ENCODE measurements at places on chromosomes 13 and 19.

DNA sequence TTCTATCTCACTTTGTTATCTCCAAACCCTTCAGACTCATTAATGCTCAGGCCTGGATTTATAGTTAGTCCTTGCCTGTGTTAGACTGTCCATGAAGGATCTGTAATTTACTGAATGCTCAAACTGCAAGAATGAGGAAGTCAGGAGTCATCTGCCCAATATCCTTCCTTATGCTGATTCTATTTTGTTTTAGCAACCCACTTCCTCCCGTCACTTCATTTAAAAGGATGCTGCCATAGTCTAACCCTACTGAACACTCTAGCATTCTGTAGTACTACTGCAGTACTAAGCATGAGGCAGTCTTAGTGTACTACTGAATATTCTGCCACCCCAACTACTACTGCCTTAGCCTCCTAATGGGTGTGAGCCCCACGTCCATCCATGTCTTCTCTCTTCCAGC, 1.5 kb downstream of the FCAR start:
- DNase-seq: no peak

DNA sequence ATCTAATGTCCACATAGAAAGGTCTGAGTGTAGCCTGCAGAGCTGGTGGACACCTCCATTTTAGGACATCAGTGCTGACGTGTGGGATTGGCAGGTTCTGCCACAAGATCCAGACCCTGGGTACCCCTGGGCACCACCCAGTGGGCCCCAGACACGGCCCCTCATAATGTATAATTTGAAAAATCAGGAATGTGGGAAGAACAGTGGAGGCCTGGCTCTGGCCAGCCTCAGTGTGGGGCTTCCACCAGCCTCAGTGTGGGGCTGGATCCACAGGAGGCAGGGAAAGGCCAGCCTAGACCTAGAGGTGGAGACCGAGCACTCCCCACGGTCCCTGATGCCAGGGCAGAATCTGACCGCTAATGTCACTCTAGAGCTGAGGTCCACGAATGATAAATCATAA, 150.7 kb upstream of the SOX1 start:
- no peak for DNase-seq

GRCh38 chr19:32868206-32868950, 1.2 kb downstream of the SLC7A9 start:
- DNase-seq: no peak

- peak; percentile 38 for DNase-seq
Measured at GRCh38 chr13:99829161-99829560, 142.4 kb downstream of the ZIC5 start.

DNA sequence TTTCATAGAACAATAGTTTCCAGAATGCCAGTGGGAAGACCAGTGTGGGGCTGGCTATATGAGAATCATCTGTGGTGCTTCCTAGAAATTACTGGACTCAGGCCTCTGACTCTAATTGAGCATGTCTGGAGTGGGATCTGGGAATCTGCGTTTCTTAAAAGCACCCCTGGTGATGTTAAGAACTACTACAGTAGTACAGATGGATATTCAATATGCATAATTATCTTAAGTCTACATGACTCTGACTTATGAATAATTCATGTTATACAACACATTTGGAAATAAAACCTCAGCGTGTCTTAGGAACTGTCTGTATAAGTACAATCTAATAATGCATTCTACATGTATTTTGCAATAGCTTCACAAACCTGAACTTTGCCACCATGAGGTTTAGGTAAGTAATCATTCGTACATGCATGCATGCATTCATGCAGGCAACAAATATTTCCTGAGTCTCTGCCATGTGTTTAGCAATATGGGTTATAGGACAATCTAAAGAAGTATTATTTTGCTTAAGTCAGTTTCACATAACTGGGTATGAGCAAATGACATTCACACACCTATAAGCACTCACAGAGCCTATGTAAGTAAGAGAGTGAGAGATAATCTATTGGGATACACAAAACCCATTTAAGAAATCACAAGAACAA, 62.0 kb downstream of the EPSTI1 start:
- peak; percentile 53 for DNase-seq

DNA sequence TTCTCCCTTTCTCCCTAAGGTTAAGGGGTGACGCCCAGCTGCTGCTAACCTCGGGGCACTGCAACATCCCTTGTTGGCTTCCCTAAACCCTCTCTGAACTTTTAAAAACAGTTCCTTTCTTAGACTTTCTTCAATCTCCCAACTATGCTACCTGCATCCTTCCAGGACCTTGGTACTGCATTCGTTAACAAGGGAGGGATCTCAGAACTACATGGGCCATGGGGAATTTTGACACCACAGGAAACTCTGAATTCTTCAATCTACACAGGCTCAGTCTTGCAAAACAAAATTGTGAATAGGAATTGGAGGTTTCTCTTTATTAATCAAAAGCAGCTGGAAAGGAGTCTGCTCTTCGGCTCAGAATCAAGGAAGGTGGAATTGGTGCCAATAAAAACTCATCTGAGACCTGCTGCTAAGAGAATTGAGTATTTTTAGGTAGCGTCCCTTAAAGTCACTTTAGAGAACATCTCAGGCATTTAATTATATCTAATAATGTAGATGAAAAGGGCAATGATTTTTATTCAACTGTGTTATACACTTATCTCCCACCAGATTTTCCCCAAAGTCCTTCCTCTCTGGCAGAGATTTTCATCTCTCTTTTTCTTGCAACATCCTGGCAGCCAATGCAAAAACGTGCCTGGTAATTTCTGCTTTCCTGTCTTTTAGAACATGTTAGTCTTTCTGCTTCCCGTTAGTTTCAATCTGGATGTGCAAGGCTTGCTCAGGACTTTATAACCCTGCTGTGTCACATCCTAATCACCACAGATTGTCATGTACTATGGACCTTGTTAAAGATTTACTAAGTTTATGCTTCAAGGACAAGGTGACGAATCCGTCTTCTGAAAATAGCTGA, 69.1 kb upstream of the SLC15A1 start:
- no peak for DNase-seq

DNA sequence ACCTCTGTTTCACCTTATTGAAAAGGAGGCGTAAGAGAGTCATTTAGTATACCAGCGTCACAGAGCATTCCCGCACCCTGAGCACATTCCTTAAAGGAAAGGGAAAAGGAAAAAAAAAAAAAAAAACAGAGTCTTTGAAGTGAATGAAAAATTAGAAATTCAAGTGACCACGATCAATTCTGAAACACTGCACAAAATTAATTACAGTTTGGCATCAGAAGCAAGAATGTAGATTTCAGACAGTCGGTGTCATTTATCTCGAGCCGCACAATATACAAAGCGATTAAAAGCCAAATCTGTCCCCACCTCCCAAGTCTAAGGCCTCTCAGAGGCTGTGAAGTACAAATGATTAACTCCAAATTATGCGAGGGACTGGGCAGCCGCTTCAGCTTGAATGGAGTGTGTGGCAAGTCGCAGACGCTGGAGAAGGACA, 173.7 kb upstream of the ZNF507 start:
- peak; percentile 83 for DNase-seq

- peak; percentile 88 for DNase-seq
Measured at GRCh38 chr19:48398375-48399235, 5.1 kb downstream of the GRIN2D start.

DNA sequence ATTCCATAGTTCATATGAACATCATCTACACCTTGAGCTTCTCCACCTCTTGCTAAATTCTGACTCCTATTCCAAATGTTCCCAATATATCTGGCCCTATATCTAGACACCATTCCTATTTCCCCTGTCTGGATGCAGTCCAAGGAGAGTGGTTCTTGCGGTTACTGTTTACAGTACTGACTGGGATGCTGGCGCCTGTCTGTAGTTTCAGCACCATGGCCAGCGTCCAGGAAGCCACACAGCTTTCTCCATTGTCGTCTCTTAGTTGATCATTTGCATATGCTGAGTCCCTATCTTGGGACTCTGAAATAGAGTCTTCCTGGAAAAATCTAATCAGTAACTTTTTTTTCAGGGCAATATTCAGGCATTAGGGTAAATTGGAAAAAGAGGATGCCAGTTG, 14.9 kb downstream of the LAIR2 start:
- DNase-seq: peak; percentile 31

DNA sequence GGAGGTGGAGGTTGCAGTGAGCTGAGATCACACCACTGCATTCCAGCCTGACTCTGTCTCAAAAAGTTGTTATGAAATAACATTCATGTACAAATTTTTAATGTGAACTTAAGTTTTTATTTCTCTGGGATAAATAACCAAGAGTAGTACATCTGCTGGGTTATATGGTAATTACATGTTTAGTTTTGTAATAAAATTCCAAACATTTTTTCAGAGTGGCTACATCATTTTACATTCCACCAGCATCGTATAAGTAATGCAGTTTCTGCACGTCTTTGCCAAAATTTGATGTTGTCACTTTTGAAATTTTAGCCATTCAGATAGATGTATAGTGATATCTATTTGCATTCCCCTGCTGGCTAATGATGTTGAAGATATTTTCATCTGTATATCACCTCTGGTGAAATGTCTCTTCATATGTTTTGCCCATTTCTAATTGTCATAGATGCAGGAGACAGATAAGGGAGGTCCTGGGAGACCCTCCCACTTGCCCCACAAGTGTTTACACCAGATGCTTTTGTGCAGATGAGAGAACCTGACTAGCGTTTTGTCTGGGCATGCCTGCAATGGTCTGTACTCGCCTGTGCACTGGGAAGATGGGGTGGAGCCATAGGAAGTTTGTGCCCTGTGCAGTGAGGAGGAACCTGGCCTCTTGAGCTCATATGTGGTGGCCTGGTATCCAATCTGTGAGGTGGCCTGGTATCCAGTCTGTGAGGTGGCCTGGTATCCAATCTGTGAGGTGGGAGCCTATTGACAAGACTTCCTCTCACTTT, 12.7 kb upstream of the KBTBD6 start:
- no peak for DNase-seq

DNA sequence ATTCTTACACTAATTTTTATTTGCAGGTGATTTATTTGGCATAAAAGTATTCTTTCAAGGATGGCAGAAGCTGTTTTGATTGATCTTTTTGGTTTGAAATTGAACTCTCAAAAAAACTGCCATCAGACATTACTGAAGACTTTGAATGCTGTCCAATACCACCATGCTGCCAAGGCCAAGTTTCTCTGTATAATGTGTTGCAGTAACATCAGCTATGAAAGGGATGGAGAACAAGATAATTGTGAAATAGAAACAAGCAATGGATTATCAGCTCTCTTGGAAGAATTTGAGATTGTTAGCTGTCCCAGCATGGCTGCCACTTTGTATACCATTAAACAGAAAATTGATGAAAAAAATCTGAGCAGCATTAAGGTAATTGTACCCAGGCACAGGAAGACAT, 1.2 kb downstream of the LACC1 start:
- peak; percentile 63 for DNase-seq

GRCh38 chr13:68304286-68304893, 1074.3 kb upstream of the PCDH9 start:
- DNase-seq: peak; percentile 25

- DNase-seq: no peak
Measured at GRCh38 chr13:51807041-51807440, 3.1 kb upstream of the DHRS12 start.

GRCh38 chr13:48579165-48579918, 46.5 kb upstream of the RCBTB2 start:
- DNase-seq: no peak

DNA sequence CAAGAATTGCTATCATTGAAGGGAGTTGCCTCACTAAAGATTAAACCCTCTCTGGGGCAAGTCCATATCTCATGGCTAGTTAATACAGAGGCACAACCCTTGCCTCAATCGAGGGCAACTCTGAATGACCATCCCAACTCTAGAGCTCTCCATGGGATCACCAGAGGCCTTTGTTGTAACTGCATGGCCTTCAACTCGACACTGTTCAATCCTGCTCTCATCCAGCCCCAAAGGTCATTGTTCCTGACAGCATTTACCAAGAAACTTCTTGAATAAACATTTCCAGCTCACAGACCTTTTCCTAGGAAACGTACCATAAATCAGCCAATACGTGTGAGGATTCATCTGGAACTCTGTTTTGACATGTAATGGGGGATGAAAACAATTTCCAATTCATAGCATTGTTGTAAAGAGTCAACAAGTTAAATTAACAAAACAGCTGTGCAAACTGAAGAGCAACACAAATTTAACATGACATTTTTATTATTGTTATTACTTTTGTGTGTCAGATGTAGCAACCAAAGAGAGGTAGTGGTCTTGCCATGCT, 452.7 kb downstream of the SUCLA2 start:
- DNase-seq: no peak

DNA sequence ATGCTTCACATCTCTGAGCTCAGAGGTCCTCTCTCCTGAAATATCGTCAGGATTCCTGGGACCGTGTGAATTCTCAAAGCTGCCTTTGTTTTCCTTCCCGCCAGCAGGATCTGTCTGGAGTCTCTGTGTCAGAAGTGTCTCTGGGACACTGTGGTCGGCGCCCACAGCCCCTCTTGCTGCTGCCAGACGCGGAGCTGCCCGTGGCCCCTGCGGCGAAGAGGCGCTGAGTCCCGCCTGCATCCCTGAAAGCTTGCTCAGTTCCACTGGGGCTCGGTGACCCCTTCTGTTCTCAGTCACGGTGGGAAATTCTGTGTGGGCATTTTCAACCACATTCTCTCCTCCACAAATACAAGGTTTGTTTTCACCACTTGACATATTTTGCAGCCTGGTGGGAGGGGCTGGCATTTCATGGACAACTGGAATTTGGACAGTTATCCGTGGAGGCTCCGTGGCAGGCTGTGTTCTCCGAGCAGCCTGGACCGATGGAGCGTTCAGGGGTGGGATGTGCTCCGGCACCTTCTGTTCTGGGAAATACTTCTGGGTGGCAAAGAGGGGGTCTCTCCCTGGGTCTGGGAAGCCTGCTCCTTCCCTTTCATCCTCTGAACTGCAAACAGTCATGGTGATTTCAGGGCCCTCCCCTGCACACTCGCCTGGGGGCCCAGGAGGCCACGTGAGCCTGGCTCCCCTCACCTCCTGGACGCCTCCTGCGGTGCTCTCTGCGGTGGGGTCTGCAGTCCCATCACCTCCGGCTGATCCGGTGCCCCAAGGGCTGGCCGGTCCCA, 42.6 kb upstream of the GRTP1 start:
- no peak for DNase-seq

GRCh38 chr13:67652887-67653286, 422.8 kb upstream of the PCDH9 start:
- no peak for DNase-seq

DNA sequence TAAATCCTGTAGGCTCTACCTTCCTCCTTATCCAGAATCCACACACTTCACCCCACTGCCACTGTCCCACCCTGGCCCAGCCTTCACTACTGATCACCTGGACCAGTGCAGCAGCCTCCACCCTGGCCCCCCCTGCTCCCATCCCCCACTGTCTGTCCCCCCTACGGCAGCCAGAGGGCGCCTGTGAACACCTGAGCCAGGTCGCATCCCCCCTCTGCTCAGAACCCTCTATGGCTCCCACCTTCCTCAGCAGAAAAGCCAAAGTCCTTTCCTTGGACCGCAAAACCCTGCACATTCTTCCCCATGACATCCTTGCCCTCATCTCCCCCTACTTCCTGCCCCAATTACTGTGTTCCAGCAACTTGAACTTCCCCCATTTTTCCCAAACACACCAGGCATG, 20.6 kb downstream of the ELAVL3 start:
- no peak for DNase-seq

GRCh38 chr19:43524922-43525835, 1.8 kb downstream of the ETHE1 start:
- DNase-seq: peak; percentile 12

- DNase-seq: no peak
Measured at GRCh38 chr13:41516166-41516565, 58.8 kb downstream of the RGCC start.

- peak; percentile 34 for DNase-seq
Measured at GRCh38 chr19:41937525-41938468, 9.5 kb upstream of the ERFL start.
